ENCODE measurements at places on chromosomes 1 and 21.

- DNase-seq = no peak
Observed at GRCh38 chr1:233337505-233337904, 10.0 kb downstream of the MAP3K21 start.

- no peak for DNase-seq
Observed at GRCh38 chr21:41616031-41616591, 108.2 kb upstream of the TMPRSS2 start.

DNA sequence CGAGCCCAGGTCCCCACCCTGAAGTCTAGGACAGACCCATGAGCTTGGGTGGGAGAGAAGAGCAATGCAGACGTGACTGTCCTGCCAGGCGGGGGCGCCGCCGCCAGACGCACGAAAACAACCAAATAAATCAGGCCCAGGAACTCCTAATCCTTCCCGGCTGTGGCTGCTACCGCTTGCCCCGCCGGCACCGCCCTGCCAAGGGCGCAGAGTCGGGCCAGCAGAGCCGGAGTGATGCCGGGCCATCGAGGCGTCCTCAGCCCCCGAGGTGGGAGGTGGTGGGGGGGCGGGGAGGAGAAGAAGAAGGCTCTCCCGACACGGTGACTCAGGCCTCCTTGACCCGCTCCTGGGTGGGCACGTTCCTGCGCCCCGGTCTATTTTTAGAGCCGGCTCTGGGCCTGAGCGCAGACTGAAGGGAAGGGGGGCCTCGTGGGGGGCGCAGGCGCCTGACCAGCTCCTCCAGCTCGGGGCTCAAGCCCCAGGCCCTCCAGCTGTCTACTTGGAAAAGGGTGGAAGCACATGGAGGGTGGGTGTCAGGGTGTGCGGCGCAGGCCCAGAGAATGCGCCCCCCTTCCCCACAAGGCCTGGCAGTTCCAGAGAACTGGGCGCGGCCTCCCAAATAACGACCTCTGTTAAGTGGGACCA, 10.7 kb upstream of the COL16A1 start:
- no peak for DNase-seq

GRCh38 chr1:219875860-219876259, 52.5 kb downstream of the SLC30A10 start:
- no peak for DNase-seq

- DNase-seq = no peak
Observed at GRCh38 chr1:160605205-160605604, 25.9 kb upstream of the CD84 start.
